HS-27A (cell line): ENCODE measurements at places on chromosomes 16 and 17.

GRCh38 chr17:57121308-57122042, 36.4 kb downstream of the AKAP1 start:
- no peak for DNase-seq

DNA sequence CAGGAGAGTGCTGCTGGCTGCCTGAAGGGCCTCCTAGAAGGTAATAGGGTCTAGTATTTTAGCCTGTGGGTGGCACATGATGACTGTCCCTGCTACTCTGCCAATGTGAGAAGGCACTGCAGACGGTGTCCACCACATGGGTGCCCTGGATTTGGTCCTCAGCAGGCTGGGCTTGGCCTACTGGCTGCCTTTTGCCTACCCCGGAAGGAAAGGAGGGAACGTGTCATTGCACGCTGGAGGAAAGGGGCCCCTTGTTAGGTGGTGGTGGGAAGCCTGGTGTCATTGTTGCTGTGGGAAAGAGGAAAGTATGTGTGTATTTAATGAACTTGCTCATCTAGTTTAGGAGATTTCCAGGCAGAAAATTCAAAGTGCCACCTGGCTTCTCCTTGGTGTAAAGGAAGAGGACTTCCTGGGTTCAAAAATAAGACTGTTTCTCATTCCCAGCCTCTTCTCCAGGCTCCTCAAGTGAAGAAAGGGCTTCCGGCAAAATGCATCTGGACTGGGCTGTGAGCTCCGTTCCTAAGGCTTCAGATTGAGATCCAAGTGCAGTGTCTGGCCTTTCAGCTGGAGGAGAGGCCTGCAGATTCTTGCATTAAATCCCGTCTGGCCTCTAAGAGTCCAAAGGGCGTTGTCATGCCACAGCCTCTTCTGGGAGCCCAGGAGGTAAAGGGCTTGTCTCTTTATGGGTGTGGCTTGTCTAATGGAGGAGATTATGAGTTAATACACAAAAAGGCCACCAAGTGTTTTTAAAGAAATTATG, 55.1 kb downstream of the RPTOR start:
- DNase-seq, result no peak

DNA sequence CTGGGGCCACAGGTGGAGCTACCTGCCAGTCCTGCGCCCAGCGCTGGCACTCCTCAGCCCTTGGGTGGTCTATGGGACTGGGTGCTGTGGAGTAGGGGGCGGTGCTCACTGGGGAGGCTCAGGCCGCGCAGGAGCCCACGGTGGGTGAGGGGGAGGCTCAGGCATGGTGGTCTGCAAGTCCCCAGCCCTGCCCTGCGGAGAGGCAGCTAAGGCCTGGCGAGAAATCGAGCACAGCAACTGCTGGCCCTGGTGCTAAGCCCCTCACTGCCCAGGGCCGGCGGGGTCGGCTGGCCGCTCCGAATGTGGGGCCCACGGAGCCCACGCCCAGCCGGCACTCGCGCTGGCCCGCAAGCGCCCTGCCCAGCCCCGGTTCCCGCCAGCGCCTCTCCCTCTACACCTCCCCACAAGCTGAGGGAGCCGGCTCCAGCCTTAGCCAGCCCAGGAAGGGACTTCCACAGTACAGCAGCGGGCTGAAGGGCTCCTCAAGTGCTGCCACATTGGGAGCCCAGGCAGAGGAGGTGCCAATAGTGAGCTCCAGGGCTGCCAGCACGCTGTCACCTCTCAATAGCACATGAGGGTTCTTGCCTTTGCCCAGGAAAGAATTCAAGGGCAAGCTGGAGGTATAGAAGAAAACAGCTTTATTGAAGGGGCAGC, 11.0 kb upstream of the EEF2KMT start:
- no peak for DNase-seq

DNA sequence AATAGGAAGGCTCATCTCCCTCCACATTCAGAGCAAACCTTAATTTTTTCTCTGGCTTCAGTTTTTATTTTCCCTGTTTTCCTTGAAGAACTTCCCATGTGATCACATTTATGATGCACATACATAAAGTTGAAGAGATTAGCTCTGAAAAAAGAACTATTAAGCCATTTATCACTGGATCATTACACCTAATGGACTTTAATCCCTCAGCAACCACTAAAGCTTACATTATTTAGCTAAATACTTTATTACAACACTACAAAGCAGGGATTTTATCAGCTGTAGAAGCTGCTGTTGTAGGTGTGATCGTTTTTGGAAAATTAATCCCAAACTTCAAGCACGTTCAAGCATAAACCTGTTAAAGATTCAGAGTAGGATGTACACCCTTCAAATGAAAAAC, 21.1 kb downstream of the SMYD4 start:
- DNase-seq, result no peak

DNA sequence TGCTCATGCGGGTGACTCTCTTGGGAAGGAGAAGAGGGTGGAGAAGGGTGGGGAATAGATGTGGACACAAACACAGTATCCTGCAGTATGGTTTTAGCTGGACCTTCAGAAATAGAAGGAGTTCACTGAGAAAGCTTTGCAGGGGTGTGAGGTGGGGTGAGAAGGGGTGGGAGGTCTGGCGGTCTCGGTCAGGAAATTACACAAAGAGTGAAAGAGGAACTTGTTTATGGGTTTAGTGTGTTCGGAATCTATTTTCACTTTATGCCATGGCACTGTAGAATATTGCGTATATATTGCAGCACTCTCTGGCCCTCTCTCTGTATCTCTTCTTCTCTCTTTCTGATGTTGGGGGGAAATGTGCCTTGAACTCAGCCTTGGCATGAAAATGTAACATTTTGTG, 148.2 kb upstream of the GOT2 start:
- DNase-seq, result no peak

DNA sequence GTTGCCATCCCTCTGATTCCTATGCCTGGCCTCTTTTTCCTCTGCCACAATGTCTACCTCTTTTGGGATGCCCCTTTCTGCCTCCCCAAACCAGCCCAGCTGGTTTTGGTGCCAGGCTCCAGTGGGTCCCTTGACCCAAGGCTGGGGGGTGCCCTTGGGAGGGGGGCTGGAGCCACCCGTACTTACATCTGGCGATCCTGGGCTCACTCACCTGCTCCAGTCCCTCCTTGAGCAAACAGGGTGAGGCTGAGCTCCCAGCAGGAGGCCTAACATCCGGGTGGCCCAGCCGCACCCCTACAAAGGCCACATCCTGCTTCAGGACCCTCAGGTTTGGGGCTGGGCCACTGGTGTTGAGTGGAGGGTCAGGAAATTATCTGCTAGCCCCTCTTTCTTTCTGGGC, 1.2 kb downstream of the ERN2 start:
- DNase-seq, result no peak

- DNase-seq, result no peak
Observed at GRCh38 chr16:79369796-79370195, 230.7 kb downstream of the MAF start.

DNA sequence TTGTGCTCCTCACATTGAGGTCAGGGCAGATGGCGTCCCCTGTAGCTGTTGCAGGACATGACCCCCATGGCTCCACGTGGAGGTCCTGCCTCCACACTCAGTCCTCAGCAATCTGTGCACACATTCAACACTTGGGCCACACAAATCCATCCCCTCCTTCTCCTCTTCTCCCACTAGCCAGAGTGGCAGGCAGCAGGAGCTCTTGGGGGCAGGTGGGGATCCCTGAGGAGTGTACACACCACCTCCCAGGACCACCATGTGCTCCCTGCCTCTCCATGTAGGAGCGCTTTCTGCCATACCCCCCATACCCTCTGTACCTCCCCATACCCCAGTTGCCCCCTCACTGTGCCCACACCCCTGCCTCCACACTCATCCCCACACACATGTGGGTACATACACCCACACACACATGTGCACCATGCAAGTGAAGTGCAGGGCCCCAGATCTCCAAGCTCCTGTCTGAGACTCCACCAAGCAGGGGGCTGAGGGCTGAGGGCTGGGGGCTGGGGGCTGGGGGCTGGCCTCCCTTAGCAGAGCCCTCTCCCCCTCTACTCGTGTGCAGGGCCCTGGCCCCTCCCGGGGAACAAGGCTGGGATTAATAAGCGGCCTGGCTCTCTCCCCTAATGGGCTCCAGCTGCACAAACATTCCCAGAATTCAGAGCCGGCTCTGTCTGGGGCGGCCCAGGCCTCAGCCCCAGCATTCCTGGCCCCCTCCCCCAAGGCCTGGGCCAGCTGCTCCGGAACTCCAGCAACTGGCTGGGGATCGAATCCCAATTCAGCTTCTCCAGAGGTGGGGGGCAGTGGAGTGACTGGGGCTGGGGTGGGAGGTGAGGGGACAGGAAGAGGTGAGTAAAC, 48.2 kb upstream of the MEIOC start:
- no peak for DNase-seq

DNA sequence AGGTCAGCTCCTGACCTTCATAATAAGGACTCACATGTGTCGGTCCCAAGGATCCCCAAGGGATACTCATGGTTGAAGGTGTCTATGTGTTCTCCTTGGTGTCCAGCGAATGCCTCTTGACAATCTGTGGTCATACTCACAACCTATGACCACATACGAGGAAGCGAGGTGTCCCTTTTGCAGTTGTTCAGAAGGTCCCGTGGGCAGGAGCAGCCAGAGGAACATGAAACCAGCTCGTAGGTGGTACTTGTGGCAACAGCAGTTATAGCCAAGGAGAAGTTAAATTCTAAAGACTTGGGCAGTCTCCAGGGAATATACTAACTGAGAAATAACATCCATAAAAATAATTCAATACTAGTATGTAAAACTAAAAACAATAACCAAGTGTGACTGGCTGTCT, 685.3 kb downstream of the WWOX start:
- DNase-seq, result no peak

DNA sequence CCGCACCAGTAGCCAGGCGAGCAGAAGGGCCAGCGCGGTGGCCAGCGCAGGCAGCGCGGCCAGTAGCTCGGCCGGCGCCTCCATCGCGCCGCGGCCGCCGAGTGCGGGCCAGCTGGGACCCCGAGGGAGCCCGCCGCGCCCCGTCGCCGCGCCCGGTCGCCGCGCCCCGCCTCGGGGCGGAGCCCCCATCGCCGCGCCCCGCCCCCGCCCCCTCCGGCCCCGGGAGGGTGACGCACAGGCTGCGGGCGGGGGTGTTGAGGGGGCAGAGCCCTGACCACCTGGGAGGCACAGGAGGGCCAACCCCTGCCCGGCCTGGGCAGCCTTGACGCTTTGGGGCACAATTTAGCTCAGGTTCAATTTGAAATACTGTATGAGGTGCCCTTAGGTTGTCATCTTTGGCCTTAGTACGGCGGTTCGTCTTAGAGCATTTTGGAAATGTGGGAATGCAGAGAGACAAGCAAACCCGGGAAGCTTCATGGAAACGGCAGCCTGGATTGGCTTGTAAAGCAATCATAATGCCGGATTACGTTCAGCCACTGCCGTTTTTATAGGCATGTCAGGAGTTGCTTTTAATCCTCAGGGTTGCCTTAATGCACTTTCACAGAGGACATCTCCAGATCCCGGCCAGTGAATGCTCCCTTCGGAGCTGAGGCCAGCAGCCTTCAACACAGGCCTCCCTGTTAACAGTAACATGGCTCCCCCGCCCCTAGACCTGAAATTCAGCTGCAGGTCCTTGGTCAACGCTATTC, at the start of gene MXRA7:
MXRA7 (minus strand) TSS at position 103 of the 749 bp plus-strand sequence; CDS start at position 84, 19 bp downstream.
- no peak for DNase-seq

DNA sequence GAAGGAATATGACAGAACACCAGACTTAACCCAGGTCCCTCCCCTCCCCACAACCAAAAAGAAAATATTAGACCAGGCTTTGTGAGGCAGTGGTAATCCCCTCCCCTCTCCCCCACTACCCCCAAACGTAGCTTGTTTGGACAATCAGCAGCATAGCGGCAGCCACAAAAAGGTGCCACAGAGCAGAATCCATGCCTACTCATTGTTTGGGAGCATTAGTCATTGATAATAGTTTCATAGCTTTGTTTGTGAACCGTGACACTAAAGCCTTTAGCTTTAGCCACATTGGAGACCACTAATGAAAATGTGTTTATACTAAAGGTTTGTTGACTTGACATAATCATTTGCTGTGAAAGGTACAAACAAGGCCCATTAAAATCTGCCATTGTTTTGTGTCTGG, 65.1 kb downstream of the NUP93 start:
- DNase-seq, result no peak

DNA sequence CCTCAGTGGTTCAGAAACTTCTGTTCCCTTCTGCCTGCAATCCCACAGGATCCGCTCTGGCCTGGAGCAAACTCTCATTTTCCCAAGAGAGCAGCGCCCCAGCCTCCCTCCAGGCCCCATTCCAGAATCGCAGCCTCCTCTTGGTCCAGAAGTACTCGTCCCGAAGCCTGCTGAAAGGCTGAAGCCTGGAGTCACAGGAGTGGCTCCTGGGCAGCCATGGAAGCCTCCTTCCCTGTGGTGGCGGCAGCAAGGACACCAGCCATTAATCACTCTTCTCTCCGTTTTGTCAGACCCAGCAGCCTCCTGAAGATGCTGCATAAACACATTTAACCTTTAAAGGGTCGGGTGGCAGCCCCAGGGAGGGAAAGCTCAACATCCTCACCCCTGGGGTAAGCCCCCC, 66.9 kb upstream of the TNRC6C start:
- no peak for DNase-seq

GRCh38 chr16:31301708-31302400, 42.1 kb downstream of the ITGAM start:
- no peak for DNase-seq

- no peak for DNase-seq
Observed at GRCh38 chr17:27456681-27457359, 572 bp downstream of the KSR1 start.

GRCh38 chr17:63494300-63494928, 17.6 kb downstream of the ACE start:
- no peak for DNase-seq
